Fibroblast of villous mesenchyme (primary cell): ENCODE measurements at places on chromosomes 4 and X.
A peak's percentile ranks its signal among the peaks of the same experiment; 100 is the strongest.

GRCh38 chrX:13495232-13495631 lies 74.2 kb upstream of the EGFL6 start:
- DNase-seq: no peak

GRCh38 chr4:74805601-74806000 lies 11.3 kb upstream of the BTC start:
- DNase-seq: peak; percentile 16

- DNase-seq: no peak
These were observed 147.9 kb downstream of the FBXO8 start for GRCh38 chr4:174135530-174135929.

- no peak for DNase-seq
These were observed 304.6 kb upstream of the TENM3 start for GRCh38 chr4:181938631-181939030.

DNA sequence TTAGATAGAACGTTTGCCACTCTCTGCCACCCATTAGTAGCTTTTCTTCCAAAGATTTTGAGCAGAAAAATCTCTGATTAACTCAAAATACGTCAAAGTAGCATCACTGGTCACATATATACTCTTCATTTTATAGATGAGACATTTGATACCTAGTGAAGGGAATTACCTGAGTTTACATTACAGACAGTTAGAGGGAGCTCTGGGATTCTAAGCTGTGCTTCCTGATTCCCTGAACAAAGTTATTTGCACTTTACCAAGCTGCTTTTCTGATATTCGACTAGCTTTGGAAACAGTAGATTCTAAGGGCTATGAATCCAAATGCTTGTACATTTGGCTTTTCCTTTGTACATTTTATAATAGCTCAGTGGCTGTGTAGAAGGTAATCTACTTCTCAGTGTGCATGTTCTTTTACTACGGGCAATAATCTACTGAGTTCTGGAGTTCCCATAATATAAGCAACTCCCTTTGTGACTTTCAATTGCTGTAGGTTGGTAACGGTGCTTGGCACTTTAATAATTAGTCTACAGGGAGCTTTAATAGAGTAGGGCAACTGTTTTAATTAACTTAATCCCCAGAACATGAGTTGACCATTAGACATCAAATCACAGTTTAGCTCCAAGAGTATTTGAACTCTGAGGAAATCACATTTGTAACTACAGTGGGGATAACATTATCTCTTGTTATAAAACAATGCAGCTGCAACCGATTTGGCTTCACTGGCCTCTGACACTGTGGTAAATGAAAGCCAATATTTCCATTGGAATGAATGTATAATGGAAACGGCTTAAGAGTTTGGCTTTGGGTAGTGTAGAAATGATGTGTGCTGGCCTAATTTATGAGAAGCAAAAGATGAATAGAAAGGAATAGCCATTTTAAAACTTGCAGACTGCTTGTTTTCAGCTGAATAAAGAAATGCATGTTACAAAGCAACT lies 1602.4 kb downstream of the STIM2 start:
- no peak for DNase-seq

DNA sequence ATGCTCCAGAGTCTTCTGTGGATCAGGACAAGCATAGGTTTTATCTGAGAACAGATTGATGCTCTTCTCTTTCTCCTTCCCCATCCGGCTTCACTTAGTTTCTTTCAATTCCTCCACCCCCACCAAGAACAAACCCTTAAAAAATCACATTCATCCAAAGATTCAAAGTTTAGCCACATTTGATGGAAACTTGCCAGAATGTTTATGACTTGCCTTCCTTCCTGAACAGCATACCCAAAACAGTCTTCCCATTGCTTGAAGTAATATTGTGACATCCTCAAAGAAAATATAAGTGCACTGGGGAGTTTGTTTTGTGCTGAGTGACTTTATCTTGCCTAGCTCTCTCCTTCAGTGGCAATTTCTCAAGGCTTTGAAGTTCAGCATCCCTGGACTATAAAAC lies 83.0 kb downstream of the MAGEB17 start:
- peak; percentile 49 for DNase-seq

DNA sequence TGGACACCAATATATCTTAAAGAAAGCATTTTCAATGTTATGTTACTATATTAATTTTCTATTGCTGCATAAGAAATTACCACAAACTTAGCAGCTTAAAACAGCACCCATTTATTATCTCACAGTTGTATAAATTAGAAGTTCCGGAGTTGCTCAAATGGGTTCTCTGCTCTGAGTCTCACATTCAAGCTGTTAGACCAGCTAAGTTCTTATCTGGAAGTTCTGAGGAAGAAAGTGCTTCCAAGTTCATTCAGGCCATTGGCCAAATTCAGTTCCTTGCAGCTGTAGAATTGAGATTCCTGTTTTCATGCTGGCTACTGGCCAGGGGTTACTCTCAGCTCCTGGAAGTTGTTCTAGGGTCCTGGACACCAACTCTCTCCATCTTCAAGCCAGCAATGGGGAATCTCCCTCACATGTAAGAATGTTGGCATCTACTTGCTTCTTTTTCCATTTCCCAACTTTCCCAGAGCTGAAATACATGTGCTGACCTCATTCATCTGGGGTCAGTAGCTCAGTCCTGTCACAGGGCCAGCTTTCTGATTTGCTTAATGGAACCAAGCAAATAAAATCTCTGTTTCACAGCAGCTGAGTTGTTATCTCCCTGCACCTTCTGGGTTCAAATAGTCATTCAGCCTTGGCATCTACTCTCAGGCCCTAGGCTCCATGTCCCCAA lies 99.6 kb upstream of the INTU start:
- DNase-seq: peak; percentile 26

- DNase-seq: no peak
These were observed 5.7 kb downstream of the SMIM20 start for GRCh38 chr4:25919676-25920075.

DNA sequence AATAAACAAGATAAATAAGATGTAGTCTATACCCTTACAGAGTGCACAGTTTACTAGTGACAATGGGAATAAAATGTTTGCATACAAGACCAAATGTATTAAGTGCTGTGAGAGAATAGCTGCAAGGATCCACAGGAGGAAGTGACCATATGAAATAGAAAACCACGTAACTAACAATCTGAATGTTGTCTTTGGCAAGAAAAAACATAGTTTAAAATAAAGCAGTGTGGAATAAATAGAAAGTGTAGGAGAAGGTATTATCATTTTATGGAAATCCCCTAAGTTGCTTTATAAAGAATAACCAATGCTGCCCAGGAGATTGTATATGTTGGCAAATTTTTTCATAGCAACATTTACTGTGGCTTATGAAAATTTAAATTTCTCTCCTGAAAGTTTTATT lies 116.1 kb downstream of the PCDH7 start:
- DNase-seq: no peak

DNA sequence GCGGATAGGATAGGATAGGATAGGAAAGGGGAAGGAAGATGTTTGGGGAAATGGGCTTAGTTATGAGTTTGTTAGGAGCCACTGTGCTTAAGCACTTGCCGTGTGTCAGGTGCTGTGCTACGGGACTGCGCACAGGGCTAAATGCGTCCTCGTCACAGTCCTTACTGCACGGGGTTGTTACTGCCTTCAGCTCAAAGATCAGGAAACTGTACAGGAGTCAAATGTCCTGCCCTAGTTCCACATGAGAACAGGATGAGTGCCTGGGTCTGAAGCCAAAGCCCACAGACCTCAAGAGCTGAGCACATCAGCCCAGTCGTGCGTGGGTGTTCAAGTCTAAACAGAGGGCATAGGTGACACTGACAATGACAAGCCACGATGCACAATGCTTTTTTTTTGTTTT lies 15.0 kb downstream of the ACSL1 start:
- DNase-seq: no peak

- DNase-seq: no peak
These were observed 17.7 kb upstream of the CENPU start for GRCh38 chr4:184751585-184751956.

- DNase-seq: no peak
These were observed 124.8 kb upstream of the CITED1 start for GRCh38 chrX:72430405-72430968.

DNA sequence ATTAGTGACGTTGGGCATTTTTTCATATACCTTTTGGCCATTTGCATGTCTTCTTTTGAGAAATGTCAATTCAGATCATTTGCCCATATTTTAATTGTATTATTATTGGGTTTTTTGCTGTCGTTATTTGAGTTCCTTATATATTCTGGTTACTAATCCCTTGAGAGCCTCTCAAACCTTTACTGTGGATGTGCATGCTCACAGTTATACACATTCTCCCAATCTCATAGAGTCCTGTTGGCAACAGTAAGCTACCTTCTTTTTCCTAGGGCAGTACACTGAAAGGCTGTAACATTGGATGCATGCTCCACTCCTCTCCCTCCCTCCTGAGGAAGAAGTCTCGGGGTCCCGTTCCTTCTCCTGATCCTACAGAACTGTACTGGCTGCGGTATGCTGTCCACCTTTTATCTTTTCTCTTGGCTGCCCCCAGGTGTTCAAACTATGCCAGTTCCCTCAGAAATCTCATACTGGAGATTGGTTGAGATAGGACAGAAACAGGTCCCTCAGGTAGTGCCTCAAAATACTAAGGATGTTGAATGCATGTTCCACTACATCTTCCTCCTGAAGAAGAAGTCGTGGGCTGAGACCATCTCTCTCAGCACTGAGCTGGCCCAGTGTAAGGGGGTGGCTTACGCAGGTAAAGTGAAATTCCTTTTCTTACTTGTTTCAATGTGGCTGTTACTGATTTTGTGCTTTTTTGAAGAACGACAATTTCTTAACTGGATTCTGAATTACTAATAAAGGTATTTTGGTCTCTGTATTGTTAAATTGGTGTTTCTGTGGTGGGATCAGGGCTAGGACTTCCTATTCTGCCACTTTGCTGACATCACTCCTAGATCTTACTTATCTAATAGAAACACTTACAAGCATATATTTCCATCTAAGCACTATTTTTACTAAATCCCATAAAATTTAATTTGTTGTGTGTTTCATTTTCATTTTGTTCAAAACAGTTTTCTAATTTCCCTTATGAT lies 145.4 kb upstream of the HUWE1 start:
- DNase-seq: peak; percentile 23

DNA sequence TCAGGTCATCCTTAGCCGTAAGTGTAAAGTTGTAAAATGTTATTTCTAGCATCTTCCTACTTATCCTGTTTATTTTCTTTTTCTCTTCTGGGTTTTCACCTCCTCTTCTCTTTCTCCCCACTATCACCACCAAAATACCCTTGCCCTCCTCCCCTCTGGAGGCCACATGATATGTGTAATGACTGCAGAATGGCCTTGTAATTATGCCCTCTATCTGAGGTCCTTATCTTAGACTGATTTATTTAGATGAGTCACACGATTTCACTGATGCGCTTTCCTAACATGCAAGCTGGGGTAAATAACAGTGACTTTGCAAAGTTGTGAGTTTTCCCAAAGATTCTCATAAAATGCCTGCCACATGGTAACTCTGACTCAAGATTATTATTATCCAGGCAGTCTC lies 231.8 kb upstream of the GPRIN3 start:
- peak; percentile 98 for DNase-seq

DNA sequence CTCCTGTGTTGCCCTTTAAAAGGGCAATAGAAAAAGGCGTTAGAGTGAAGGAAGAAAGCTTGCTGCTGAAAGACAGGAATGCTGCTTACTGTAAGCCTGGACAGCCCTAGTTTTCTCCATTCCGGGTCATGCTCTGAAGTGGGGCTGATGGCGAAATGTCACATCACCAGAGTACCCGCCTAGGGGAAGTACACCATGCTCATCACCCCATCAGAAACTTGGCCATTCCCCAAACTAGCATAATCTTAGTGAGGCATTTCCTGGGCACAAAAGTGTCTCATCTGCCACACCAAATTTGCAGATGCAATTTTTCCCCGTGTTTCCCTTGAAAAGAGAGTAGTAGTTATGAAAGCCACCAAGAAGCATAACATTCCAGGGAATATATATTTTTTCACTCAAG lies 47.8 kb upstream of the CAMK2D start:
- no peak for DNase-seq

DNA sequence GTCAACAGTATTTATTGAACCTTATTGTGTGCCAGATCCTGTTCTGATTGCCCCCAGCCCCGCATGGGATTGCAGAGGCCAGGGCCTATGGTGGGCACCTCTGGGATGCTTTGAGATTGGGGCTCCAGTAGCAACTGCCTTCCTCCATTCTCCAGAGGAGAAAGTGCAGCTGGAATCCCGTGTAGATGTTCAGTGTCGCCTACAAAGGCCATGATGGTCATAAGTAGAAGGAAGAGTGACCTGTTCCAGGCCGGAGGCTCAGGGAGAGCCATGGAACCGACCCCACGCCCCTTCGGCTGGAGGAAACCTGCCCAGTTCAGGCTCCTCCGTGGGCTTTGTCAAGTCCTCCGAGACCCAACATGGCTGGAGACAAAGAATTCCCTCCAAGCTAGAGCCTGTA lies 287.5 kb downstream of the FBXW7 start:
- DNase-seq: no peak

DNA sequence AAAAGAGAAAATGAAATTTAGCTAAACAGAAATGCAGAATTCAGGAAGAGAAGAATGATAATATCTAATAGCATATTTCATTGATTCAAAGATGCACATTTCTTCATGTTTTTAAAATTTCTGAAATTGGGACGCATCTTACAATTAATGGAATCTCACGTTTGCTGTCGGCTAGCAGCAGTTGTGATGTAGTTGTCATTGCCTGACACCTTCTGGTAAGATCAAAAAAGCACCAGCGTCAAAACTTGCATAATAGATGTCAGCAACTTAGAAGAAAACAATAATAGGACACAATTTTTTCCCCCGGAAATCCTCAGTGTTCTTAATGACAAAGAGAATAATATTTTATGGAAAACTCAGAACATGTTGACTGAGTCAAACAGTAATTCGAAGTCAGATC lies 29.8 kb upstream of the SLC7A3 start:
- DNase-seq: peak; percentile 12

- peak; percentile 63 for DNase-seq
These were observed 57.1 kb upstream of the EFHC2 start for GRCh38 chrX:44400588-44400987.

DNA sequence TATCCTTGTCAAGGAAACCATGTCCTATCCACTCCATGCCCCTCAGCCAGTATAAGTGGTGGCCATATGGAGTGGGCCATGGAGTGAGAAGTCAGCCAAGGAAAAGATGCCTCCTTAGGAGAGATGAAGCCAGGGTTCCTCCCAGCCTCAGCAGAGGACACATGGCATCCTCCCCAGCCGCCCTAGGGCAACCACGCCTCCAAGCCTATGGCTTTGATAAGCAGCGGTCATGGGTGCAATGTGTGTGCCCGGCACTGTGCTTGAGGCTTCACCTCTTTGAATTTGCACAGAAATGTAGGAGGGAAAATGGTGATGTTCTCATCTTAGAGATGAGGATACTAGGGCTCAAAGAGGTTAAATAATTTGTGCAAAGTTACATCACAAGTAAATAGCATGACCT lies 34.6 kb upstream of the TBC1D14 start:
- DNase-seq: no peak

GRCh38 chr4:114052227-114052626 lies 72.8 kb upstream of the ARSJ start:
- no peak for DNase-seq
